Sciatic nerve (tissue), 2 donors: ENCODE measurements at places on chromosomes 6 and 20. TPM values are rescaled to one million over a fixed set of nuclear protein-coding genes. Genes with fewer than 3 reads are reported as not detected.

- DNase-seq: peak; percentile 7
These were observed 62.9 kb downstream of the ZMYND8 start for GRCh38 chr20:47293631-47294030.

DNA sequence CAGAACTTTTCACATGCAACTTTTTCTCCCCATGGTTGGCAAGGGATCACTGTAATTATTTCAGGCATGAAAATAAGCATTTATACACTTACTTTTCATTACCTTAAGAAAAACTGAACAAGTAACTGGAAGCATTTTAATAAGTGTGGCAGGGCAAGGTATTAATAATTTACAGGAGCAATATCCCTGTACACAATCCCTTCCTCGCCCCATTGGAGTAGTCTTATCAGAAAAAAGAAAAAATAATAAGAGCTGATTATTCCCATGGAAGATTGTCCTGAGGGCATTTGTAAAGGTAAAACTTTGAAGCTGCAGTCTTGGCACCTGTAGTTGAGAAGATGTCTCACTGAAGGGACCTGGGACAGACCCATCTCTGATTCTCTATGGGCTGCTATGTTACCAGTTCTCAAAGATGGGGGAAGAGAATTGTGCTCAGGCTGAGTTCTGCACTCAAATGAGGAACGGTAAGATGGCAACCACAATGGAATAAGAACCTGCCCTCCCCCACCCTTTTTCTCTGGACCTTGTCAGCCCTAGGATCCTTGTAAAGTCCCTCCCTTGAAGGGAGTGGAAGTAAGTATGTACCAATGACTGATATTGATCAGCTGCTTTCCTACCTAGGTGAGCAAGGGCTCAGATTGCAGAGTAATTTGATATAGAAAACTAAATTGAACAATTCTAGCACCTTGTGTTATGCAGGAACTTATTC lies 70.0 kb upstream of the AHI1 start:
- DNase-seq: no peak

DNA sequence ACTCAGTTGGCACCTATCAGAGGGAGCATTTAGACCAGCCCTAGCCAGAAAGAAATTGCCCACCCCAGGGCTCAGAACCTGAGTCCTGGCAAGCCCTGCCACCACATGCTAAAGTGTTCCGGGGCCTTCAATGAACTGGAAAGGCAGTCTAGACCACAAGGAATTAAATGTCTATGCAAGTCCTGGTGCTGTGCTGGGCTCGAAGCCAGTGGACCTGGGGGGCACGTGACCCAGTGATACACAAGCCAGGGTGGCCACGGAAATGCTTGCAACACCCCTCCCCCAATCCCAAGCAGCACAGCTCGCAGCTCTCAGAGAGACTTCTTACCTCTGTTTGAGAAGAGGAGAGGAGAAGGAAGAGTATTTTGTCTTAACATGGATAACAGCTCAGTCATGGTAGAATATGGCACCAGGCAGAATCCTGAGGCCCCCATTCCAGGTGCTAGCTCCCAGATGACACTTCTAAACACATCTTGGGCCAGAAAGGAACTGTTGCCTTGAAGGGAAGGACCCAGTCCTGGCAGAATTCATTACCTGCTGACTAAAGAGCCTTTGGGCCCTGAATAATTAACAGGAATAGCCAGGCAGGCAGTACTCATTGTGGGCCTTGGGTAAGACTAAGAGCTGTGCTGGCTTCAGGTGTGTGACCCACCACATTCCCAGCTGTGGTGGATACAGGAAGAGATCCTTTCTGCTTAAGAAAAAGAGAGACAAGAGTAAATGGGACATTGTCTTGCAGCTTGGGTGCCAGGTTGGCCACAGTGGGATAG lies 111.3 kb downstream of the BTBD9 start:
- no peak for DNase-seq

The TRMT11 gene
- 29.2 TPM for total RNA-seq

- no peak for DNase-seq
These were observed 979.8 kb upstream of the MANEA start for GRCh38 chr6:94597487-94597886.

- no peak for DNase-seq
These were observed 27.6 kb upstream of the CDKN1A start for GRCh38 chr6:36650848-36651478.

The HCK gene
- 24.0 TPM for total RNA-seq

GRCh38 chr20:14312001-14312400 lies 25.4 kb downstream of the FLRT3 start:
- DNase-seq: no peak

The SEL1L2 gene
- not detected for total RNA-seq

The ZSCAN12 gene
- 7.3 TPM for total RNA-seq

GRCh38 chr20:19932170-19932667 lies 84.9 kb upstream of the NAA20 start:
- DNase-seq: peak; percentile 71
